NT2/D1 (cell line): ENCODE measurements at places on chromosomes 3 and 15.

DNA sequence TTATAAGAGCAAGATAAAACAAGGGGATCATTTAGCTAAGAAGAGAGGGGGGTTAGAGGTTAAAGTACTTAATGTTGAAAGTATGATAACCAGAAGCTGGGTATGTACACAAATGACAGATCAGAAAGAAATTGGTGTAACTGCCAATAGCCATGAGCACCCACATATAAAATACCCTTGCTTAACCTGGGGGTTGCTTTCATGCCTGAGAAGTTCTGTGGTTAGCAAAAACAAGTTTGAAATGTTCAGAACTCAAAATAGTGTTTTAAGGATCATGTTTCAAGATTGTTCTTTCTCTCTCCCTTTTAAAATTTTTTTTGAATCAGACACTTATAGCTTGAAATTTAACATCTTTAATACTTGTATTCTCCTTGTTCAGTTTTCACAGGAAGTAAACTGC is 321.4 kb upstream of the GBE1 start:
- no peak for DNase-seq

- no peak for DNase-seq
Measured at GRCh38 chr15:90035840-90036230, 34.7 kb downstream of the ZNF710 start.

- no peak for DNase-seq
Measured at GRCh38 chr15:80832686-80833085, 53.5 kb downstream of the CEMIP start.

GRCh38 chr3:151347432-151347831 is 18.1 kb upstream of the P2RY13 start:
- DNase-seq = no peak

- no peak for DNase-seq
Measured at GRCh38 chr3:119663885-119664284, 3.5 kb upstream of the POPDC2 start.

DNA sequence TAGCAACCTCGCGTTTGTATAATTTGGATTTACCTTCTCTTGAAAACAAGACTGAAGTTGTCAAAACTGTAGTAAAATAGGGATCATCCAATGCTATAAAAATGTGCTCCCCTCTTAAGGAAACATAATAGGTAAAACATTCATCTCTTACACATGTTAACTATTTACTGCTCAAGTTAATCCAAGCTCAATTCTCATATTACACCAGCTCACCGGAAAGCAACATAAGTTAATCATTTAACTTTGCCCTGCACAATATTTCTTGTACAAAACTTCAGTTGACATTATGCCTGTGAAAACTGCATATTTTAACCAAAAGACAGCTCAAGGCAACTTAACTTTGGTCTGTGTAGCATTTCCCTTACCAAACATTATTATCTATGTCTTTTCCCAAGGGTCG is 634.2 kb downstream of the NAALADL2 start:
- no peak for DNase-seq

DNA sequence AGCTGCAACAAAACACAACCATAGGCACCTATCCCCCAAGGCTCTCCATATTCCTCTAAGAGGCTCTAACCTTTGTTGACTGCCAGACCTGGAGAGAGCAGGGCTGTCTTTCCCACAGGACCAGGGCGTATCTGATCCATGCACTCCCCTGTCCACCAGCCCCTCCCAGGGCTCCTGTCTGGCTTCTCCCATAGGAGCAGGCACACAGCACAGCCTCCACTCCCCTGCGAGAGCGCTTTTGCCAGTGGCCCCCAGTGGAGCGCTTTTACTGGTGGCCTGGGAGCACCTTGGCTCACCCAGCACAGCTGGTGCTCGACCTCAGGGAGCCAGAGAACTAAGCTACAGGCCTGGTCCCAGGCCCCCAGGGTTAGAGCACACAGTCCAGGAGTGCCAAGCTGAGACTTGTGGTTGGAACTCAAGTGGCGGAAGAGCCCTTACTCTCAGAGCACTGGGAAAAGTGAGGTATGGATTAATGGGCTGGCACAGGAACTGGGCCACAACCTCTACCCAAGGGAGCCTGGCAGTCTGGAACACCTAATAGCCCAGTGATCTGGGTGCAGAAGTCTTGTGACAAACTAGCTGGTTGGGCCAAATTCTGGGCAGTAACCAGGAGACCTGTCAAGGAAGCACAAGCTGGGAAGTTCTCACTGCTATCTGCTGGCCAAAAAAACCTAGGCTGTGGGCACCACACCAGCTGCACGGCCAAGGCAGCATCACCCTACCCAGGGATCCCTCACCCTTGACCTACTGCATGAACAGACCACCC is 79.6 kb downstream of the PPP2R3A start:
- DNase-seq = no peak

DNA sequence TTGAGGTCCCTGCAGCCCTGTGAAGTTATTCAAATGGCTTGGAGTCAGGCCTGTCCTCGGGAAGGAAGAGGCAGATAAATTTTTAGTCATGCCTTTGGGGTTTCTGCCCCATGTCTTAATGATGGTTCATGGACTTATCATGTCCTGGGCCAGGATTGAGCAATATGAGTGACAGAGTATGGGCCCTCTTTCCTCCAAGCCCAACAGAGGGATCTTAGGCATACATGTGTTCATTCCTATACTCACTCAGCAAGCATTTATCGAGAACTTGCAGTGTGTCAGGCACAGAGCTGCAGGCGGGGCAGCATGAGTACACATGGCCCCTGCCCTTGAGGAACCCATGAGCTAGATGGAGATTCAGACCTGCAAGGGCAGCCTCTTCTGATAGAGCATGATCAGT is 6.2 kb downstream of the ESYT3 start:
- no peak for DNase-seq

- DNase-seq = no peak
Measured at GRCh38 chr3:51388286-51389029, 2.6 kb upstream of the RBM15B start.

- no peak for DNase-seq
Measured at GRCh38 chr3:69299344-69299743, 86.5 kb downstream of the FRMD4B start.

- DNase-seq = no peak
Measured at GRCh38 chr3:8579096-8579495, 65.5 kb downstream of the SSUH2 start.

DNA sequence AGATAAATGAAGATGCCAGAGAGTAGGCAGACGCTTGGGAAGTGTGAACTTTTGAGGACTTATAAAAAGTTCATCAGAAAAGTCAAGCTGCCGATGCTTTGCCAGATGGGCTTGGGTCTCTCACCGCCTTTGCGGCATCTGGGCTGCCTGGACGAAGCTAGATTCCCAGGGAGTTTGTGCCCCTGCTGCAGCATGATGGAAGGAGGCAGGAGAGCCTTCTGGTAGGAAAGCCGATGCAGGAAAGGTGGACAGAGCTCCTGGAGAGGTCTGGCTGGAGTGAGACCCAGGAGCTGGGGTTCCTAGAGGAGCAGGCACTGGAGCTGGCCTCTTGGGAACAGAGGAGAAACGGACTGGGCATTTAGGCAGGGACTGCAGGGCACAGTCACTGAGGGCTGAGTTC is 51.9 kb upstream of the ATP2B2 start:
- DNase-seq = no peak

DNA sequence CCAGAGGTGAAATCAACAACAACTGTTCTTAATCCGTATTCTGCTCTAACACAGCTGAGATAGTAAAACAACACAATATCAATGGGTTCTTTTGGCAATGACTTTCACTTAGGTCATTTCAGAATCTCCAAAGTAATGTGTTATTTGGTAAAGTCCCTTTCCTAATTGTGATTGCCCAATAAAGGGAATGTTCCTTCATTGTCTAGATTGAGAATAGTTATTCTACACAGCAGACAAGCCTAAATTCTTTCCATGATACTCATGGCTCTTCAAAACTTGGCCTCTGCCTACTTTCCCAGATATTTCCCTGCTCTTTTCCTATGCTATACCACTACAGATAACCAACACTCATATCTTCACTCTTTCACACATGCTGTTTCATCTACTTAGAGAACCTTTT is 219.8 kb downstream of the FMN1 start:
- no peak for DNase-seq

GRCh38 chr3:187107989-187108388 is 31.3 kb downstream of the RPL39L start:
- DNase-seq = no peak

- DNase-seq = no peak
Measured at GRCh38 chr3:99997293-99997692, 117.0 kb downstream of the FILIP1L start.

- DNase-seq = no peak
Measured at GRCh38 chr15:57444877-57445513, 68.7 kb downstream of the CGNL1 start.

GRCh38 chr3:59877263-59878037 is 827.6 kb upstream of the CFAP20DC start:
- DNase-seq = no peak

GRCh38 chr3:60386306-60386705 is 864.9 kb downstream of the FHIT start:
- no peak for DNase-seq

DNA sequence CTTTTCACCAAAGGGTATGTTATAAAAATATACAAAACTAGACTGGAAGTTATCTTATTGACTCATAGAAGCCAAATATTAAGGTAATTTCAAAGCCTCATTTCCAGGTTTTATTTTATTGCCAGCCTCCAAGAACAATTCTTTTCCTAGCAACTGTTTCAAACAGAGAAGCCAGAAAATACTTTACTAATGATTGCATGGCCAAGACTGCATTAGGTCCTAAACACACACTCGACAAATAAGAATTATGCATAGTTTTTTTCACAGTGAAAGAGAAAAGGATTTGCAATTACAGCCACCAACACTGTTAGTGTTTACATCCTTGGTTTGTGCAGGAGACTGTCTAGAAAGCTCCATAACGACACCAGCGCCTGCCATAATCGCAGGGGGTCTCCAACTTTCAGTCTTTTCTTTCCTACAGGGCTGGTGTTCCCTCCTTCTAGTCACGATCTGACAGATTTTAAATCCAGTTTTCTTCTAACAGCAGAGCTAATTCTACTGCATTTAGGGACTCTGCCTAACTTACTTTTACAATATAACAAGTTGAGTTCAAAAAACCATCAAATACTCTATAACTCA is 58.1 kb downstream of the CLASP2 start:
- no peak for DNase-seq

GRCh38 chr3:135897715-135898114 is 67.8 kb upstream of the PPP2R3A start:
- DNase-seq = no peak

DNA sequence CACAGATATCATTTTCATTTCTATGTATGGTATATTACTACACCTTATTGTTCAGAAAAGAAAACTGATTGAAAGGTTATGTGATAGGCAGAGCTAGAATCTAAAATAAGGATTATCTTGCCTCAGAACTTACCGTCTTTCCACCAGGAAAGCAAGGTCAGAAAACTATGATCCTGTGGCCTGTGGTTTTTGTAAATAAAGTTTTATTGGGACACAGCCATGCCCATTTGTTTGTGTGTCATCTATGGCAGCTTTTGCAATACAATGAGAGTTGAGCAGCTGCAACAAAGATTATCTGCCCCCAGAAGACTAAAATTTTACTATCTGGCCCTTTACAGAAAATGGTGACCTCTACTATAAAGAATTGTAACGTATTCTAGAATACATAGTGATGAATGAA is 314.7 kb upstream of the SLCO3A1 start:
- DNase-seq = no peak

DNA sequence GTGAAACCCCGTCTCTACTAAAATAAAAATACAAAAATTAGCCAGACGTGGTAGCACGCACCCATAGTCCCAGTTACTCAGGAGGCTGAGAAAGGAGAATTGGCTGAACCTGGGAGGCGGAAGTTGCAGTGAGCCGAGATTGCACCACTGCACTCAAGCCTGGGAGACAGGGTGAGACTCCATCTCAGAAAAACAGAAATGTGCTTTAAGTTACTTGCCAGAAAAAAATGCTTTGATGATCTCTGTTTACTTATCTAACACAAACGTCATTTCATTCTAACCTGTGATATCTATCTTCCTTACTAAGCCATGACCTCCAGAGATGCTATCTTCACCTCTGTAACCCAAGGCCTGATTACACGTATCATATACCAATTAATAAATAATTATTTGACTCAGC is 7.4 kb downstream of the NKIRAS1 start:
- DNase-seq = no peak

DNA sequence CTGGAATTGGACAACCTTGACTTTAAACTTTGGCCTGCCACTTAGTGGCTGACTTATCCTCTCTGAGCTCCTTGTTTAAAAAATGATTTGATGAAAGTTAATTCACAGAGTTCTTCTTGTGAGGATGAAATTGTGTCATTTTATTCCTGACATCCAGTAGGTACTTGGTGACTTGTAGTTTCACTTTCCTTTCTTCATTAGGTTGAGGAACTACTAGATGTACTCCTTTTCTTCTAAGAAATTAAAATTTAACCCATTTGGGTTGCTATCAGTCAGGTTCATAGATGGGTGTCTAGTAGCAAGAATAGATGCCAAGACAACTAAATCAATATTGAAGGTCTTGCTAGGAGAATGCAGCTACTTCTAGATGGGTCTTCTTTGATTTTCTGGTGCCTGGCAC is 5.2 kb downstream of the NR1D2 start:
- no peak for DNase-seq

GRCh38 chr3:37347941-37348340 is 173.6 kb upstream of the LRRFIP2 start:
- no peak for DNase-seq

GRCh38 chr15:90957031-90957790 is 2.5 kb downstream of the RCCD1 start:
- no peak for DNase-seq

DNA sequence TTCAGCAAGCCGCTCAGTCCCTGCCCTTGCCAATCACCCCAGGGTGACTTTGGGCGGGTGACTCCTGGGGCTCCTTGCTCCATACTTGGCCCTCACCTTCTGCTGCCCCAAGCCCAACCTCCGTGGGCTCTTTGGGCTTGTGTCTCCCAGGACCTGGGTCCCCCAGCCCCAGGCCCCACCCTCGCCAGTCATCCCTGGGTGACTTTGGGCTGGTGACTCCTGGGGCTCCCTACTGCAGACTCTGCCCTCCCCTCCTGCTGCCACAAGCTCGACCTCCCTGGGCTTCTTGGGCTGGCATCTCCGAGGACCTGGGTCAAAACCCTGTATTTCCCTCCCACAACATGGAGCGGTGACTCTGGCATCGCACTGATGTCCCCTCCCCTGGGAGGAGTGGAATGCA is 151.5 kb downstream of the GOLGA6L4 start:
- DNase-seq = no peak

GRCh38 chr15:70057931-70058641 is 39.6 kb downstream of the TLE3 start:
- DNase-seq = no peak

- no peak for DNase-seq
Measured at GRCh38 chr15:26928051-26928450, 42.9 kb upstream of the GABRG3 start.
